ENCODE measurements at places on chromosomes 2 and 18. TPM values are rescaled to one million over a fixed set of nuclear protein-coding genes. Genes with fewer than 3 reads are reported as not detected.

Gene TBR1
- not detected for total RNA-seq

GRCh38 chr18:50947899-50948298 is 19.9 kb upstream of the ELAC1 start:
- no peak for DNase-seq
- H3K4me3 ChIP-seq = no peak overlapping the region
- no peak overlapping the region for H3K27ac ChIP-seq
- H3K27me3 ChIP-seq = no peaks in the 10 kb centered on the region
- peaks cover 23% of the 10 kb centered on the region for H3K36me3 ChIP-seq

DNA sequence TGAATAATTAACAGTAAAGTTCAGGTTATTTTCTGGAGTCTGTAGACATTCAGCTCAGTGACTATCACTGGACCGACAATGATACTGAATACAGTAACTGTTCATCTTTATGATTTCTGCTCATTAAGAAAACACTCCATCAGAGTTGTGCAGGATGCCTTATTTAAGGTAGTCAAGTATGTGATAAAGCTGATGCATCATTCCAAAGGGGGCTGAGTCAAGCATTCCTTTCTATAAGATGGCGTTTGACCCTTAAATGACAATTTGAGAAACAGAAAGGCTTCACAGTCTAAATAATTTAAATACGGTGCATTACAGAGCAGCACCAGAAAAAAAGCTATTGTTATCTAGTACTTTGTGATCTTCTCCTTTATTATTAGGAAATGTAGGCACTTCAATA is 131.1 kb downstream of the CDH2 start:
- H3K4me3 ChIP-seq = no peak overlapping the region
- no peaks in the 10 kb centered on the region for H3K4me1 ChIP-seq
- no peak overlapping the region for H3K27ac ChIP-seq
- no peaks in the 10 kb centered on the region for H3K36me3 ChIP-seq

DNA sequence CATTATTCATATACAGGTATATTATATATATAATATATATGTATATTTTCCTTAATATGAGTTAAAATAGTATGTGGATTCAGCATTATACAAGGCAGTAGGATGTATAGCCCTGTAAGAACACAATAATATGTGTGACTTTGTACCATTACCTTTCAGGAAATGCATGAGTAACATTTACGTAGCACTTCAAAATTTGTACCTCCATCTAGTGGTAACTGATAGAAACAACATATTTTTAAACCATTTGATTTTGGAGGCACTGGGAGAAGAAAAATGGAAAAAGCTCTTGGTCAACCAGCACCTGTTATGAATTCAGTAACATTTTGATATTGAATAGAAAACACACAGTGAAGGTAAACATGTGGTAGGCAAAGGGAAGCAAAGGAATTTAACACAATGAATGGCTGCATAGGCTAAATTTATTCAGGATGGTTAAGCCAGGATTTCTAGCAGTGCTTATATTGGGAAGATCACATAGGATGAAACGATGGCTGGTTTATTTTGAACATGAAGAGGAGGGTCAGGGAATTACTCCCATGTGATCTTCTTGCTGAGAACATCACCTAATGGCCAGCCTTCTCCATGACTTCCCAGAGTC is 565.5 kb downstream of the CCDC85A start:
- H3K36me3 ChIP-seq = no peaks in the 10 kb centered on the region
- DNase-seq = no peak
- H3K4me3 ChIP-seq = no peak overlapping the region
- H3K27me3 ChIP-seq = no peaks in the 10 kb centered on the region
- H3K4me1 ChIP-seq = no peaks in the 10 kb centered on the region

Gene FAM237A
- total RNA-seq = not detected

Gene CHST9
- not detected for total RNA-seq

DNA sequence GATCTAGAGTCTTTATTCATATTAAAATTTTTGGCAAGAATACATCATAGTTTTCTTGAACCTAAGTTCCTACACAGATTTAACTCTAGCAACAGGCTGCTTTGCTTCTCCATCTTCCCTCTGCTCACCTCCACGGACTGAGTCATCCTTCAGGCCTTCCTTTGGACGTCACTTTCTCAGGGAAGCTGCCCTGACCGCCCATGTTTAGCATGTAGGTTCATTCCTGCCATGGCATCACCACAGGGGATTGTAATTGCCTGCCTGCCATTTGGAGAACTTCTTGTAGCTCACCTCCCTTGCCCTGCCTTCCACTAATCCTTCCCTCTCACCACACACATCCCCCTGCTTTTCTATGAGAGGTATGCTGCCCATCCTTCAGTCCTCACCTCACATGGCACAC is 43.9 kb upstream of the B3GNT2 start:
- peak overlapping the region; percentile 1 for H3K27ac ChIP-seq
- peaks cover 15% of the 10 kb centered on the region for H3K36me3 ChIP-seq
- no peak overlapping the region for H3K4me3 ChIP-seq

DNA sequence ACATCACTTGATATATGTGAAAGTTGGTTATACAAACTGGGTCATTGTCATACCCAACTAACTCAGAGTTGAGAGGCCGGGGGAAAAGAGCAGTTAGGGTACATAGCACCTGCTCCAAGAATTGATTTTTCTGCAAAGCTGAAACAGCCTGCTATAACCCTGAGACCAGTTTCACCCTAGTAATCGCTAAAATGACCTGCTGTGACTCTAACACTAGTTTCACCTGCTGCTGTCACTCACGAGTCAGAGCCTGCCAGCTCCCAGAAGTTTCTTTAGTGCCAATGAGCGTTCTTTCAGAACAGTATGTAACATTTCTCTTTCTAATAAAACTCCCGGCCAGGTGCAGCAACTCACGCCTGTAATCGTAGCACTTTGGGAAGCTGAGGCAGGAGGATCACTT is 28.0 kb downstream of the SRSF7 start:
- peak overlapping the region; percentile 78 for H3K27ac ChIP-seq
- peak overlapping the region; percentile 7 for H3K4me3 ChIP-seq
- H3K36me3 ChIP-seq = peaks cover 26% of the 10 kb centered on the region
- no peak for DNase-seq

DNA sequence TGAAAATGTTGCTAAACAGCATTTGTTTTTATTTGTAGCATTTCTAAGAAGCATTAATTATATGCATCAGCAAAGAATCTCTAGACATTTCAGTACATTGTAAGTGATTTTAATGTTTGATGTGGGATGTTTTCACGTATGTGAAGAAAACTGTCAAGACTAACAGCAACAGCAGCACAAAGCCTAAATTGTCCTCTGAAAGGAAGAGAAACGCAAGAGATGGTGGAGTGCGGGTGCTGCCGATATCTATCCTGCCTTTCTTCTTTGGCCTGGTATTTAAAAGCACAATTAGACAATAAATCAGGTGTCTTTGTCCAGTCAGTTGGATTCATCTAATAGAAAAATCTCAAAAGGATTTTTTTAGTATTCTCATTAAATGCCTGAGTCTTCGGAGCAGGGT is 3.1 kb downstream of the TWIST2 start:
- no peak overlapping the region for H3K27ac ChIP-seq
- H3K4me3 ChIP-seq = no peak overlapping the region
- DNase-seq = no peak
- H3K4me1 ChIP-seq = no peaks in the 10 kb centered on the region
- H3K27me3 ChIP-seq = peaks cover 41% of the 10 kb centered on the region
- H3K36me3 ChIP-seq = no peaks in the 10 kb centered on the region

DNA sequence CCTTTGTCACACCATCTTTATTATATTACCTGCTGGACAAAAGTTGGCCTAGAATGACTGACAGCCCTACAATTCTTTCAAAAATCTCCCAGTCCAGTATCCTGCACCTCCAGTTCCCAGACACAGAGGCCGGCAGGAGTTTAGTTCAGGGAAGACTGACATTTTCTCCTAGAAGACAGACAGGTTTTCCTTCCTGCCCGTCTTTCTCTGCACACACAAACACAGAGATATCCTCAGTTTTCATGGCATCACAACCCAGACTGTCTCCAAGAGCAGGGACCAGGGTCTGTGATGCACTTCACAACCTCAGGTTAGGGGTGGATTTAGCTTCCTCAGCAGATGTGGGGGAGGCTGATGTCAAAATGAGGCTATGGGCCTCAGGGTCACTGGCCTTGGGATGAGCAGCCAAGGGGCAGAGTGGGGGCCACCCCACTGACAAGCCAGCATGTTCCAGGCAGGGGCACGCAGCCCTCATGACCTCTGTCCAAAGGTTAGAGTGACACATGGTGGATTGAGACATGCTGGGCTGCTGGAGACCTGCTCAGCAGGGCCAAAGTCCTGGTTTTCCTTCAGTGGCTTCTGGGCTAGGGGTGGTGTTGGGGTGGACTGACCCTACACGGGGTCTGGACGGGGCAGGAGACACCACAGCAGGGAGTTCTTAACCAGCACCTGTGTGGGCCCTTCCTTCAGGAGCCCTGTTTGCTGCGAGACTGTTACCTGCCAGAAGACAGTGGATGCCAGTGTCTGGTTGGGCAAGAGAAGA is 70.5 kb downstream of the SFXN5 start:
- H3K36me3 ChIP-seq = no peaks in the 10 kb centered on the region
- H3K27ac ChIP-seq = no peak overlapping the region
- DNase-seq = no peak
- H3K27me3 ChIP-seq = no peaks in the 10 kb centered on the region

- H3K4me3 ChIP-seq = peak overlapping the region; percentile 82
- no peaks in the 10 kb centered on the region for H3K27me3 ChIP-seq
- peaks cover 18% of the 10 kb centered on the region for H3K36me3 ChIP-seq
These were observed 3.2 kb upstream of the GPR35 start for GRCh38 chr2:240622060-240622411.

DNA sequence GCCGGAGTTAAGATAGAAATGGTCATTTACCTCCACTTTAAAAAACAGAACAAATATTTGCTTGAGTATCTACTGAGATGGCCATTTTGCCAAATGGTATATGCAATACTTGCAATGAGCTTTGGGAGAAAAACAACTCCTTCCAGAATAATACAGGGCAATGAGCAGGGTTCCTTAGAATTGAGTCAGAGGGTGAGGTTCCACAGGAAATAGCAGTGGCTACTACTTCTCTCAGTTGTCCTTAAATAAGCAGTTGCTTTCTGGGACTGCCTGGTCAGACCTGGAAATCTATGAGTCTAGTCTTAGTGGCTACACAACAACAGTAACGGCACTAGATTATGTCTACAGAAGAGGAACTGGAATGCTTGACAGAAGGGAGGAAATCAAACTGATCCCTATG is 80.9 kb upstream of the CCDC85A start:
- no peak overlapping the region for H3K27ac ChIP-seq
- H3K27me3 ChIP-seq = peaks cover 2% of the 10 kb centered on the region
- no peaks in the 10 kb centered on the region for H3K4me1 ChIP-seq
- DNase-seq = no peak
- no peaks in the 10 kb centered on the region for H3K36me3 ChIP-seq
